Thymus (tissue), 14 donors: ENCODE measurements at places on chromosomes 12 and 14.

DNA sequence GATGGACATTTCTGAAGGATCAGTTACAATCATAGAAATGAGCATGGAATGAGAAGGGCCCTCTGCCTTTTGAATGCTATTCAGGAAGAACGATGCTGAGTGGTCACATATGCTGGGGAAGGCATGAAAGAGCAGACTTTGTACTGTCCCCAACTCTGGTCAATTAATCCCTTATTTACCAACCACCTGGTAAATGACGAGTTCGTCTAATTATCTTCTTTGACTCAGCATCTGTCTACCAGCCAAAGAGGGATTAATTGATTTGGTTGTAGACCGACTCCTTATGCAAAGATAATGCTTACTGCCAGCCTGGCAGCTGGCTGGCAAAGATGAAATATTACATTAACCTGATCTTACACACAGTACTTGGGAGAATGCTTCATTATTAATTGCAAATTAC, 152.2 kb downstream of the CHST11 start:
- DNase-seq: no peak

DNA sequence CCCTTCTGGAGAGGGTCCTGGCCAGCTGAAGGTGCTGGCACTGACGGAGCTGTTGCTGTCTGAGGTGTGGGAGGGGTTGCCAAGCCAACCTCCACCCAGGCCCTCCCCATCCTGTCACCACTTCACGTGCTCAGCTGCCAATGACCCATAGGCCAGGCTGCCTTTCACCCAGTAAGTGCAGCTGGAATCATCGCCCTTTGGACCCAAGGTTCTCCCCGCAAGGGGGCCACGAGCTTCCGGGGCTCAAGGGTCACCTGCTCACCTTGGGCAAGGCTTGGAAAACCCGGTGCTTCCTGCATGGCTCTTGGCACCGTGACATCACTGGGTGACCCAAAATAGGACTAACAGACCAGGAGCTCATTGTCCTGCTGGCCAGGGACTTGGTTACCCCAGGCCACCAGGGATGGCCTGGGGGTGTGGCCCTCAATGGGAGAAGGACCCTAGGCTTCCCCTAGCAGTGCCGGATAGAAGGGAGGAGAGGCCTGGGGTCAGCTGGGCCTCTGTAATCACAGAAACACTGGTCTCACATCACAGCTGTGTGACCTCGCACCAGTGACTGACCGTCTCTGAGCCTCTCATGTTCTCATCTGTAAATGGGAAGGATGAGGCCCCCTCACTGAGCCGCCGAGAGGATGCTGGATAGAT, 51.3 kb downstream of the CCDC85C start:
- no peak for DNase-seq

DNA sequence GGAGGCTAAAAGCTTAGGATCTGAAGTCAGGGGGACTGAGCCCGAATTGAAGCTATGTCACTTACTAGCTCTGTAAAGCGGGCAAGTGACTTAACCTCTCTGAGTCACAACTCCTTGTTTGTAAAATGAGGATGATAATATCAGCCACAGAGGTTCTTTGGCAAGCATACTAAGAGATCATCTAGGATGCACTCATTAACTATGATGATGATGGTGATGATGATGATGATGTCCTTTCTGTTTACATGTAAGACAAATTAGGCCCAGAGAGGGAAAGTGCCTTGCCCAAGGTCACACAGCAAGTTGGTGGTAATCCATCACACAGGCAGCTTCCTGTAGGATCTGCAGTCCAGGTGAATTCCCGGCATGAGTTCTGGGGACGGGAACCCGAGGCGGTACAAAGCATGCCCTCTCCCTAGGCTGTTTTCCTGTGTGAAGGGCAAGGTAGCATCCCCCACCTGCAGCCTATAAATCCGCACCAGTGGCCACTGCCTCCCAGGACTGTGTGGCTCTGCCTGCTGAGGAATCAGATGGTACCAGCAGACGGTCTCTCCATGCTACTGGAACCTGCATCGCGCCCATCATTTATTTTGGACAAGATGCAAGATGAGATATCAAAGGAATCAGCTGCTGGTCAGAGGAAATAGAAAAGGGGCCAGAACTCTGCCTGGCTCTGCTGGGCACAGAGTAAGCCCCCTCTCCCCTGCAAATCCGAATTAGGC, 55.2 kb downstream of the MAP1LC3B2 start:
- DNase-seq: no peak

GRCh38 chr12:53939141-53940108, 794 bp downstream of the HOXC13 start:
- no peak for DNase-seq

DNA sequence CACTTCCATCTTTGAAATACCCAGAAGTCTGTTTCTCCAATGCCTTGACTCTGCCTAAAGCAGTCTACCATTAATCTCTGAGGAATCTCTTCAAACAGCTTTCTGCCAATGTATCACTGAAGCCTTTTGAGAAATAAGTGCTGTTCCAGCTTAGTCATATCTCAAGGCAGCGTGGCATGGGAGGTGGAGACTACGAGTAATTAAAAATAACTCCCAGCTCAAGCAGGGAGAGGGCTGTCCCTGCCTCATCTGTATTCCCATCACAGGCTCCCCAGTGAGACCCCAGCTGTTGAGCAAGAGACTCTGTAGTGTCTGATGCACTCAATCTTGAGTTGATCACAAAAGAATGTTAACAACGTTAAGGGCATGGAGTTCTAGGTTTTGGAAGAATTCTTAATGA, 700.6 kb downstream of the DIO2 start:
- no peak for DNase-seq
